Esophagus mucosa (tissue), 1 donor: ENCODE measurements at places on chromosomes 5 and 9. TPM values are rescaled to one million over a fixed set of nuclear protein-coding genes. Genes with fewer than 3 reads are reported as not detected.

The BTNL3 gene
- not detected for total RNA-seq

The ABLIM3 gene
- total RNA-seq, result 22.4 TPM

The TBC1D2 gene
- 56.0 TPM for total RNA-seq

The GRM6 gene
- total RNA-seq, result not detected

The NME5 gene
- 0.44 TPM for total RNA-seq

The SV2C gene
- total RNA-seq, result 0.12 TPM

The ORM2 gene
- 0.36 TPM for total RNA-seq

The CATSPER3 gene
- total RNA-seq, result 0.40 TPM

The LPAR1 gene
- 7.5 TPM for total RNA-seq

DNA sequence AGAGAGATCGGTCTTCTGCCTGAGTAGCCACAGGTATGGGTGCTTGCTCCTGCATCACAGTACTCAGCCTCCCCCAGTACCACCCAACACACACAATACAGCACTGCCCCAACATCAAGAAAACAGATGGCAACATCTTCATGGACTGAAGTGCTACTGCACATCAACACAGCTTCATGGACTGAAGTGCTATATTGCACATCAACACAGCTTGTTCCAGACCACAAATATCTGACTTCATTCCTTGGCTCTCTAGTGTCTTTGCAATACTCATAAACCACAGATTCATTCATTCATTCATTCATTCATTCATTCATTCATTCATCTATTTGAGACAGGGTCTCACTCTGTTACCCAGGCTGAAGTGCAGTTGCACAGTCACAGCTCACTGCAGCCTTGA, 31.1 kb upstream of the PCA3 start:
- ATAC-seq, result no peak

DNA sequence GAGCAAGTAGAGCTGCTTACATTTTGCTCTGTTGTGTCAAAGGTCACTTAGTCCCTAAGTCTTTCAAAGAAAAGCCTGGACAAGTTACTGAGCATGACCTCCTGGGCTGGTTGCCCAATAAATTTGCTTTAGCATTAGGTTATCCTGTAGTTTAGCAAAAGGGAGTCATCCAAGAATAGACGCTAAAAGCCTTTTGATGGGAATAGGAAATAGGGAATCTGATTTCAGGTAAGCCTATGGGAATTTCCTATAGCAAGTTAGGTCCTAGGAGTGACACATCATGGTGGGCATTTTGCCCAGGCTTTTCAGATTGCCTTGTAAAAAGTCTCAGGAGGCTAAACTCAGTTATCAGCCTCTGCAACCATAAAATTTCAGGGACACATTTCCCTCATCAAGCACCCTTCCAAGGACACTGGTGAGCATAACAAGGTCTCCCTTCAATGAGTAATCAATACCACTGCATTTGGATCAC, 67.6 kb upstream of the RANBP3L start:
- no peak for ATAC-seq

DNA sequence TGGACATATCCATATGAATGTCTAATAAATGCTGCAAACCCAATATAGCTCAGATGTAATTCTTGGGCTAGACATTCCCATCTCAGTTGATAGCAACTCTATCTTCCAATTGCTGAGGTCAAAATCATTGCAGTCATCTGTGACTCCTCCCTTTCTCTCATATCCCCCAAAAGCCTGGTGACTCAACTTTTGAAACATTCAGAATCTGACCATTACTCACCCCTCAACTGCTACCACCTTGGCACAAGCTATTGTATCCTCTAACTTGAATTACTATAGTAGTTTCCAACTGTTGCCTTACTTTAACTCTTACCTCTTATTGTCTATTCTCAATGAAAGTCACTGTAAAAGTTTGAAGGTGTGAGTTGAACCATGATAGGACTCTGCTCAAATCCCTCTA, 600.1 kb upstream of the RGMB start:
- ATAC-seq, result no peak

DNA sequence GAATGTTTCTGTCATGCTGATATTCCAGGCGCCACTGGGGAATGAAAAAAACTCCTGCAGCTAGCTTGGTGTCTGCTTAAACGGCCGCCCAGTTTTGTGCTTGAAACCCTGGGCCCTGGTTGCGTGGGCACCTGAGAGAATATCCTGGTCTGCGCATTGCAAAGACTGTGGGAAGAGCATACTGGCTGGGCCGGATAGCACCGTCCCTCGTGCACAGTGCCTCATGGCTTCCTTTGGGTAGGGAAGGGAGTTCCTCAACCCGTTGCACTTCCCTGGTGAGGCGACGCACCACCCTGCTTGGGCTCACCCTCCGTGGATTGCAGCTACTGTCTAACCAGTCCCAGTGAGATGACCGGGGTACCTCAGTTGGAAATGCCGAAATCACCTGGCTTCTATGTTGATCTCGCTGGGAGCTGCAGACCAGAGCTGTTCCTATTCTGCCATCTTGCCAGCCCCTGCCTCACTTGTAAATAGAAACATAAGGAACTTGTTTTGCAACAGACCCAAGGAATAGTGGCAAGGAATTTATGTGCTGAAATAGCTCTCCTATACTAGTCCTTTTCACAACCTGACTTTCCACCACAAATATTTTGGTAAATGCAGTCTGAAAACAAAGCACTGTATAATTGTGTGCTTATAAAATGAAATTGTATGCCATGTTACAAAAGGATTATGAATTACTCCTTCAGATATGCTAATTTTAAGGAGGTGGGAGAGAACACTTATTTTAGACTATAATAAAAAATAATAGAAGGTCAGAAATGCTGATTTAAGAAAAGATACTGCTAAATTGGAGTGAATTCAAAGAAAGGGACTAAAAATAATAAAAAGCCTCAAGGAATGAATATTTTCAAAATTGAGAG, 90.3 kb downstream of the ADAMTSL1 start:
- no peak for ATAC-seq

GRCh38 chr9:122551371-122551770, 1.5 kb upstream of the OR1N2 start:
- no peak for ATAC-seq

GRCh38 chr5:153542536-153542935, 52.1 kb downstream of the GRIA1 start:
- no peak for ATAC-seq

DNA sequence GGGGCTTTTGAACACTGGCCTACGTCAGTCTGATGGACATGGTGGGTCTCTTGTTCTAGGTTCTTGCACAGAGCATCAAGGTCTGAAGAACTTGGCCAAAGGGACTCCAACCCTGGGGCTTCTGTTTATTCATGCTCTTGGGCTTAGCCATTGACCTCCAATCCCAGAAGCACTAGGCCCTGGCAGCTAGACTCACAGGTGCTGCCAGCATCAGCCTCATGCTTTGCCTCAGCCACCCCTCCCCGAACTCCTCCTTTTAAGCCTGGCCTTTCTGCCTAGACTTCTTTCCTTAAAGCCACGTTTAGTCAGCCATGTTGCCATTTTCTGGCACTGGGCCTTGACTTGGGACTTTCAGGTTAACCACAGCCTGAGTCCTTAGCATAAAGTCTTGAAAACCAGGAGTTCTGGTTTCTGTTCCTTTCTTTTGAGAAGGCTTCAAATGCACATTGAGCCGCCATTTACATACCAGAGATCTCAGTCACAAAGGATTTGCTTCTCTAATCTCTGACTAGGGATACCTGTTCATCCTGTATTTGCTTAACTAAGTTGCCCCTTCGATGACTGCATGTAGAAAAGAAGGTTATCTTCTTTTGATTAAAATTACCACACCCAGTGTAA, 54.7 kb downstream of the ANGPTL2 start:
- ATAC-seq, result peak; percentile 95

DNA sequence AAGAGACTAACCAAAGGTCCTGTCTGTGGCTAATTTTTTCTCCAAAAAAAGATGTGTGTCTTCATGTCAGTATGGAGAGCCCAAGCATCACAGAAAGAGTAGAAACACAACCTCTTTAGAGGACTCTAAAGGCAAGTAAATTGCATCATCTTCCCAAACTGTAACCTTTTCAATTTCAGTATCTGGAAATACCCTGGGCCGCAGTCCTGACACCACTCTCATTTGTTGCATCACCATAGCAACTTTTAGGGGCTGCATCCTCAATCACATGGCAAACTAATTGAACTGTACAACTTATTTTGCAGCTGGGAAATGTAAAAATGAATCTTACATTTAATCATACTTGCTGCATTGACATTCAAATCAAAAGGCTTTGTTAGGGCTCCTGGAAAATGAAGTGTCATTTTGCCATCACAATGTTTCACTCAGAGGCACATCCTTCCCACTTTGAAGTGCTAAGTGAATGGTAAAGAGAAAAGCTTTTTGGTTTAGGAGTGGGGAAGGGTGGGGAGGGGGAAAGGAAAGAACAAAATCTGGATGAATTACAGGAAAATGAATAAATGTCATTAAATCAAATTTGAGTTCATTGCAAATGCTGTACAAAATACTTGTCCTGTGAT, 60.6 kb upstream of the GRIA1 start:
- ATAC-seq, result no peak

DNA sequence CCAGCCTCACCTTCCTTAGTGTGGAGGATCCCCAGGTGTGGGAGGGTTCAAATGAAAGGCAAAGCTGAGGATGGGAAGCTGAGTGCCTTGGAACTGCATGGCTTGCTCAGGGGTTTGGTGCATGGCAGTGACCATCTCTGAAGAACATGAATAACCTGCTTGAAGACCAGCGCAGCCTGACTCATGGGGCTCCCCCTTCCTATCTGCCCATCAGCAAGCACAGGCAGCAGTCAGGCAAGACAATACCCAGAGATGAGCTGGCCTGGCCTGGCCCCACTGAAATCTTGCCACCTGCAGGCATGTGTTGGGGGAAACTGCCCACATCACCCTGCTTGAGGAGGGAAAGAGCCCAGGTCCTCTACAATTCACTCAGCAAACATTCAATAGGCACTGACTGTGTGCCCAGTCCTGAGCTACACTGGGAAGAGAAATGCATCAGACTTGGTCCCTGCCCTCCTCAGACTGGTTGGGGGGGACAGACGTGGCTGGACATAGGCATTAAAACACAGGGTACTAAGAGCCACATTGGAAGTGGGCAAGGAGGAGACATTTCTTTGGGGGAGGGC, 105.0 kb upstream of the ALDH1B1 start:
- peak; percentile 72 for ATAC-seq

- no peak for ATAC-seq
Observed at GRCh38 chr5:73989956-73990355, 364.0 kb downstream of the ARHGEF28 start.

GRCh38 chr9:76989501-76989900, 30.0 kb upstream of the FOXB2 start:
- ATAC-seq, result no peak

DNA sequence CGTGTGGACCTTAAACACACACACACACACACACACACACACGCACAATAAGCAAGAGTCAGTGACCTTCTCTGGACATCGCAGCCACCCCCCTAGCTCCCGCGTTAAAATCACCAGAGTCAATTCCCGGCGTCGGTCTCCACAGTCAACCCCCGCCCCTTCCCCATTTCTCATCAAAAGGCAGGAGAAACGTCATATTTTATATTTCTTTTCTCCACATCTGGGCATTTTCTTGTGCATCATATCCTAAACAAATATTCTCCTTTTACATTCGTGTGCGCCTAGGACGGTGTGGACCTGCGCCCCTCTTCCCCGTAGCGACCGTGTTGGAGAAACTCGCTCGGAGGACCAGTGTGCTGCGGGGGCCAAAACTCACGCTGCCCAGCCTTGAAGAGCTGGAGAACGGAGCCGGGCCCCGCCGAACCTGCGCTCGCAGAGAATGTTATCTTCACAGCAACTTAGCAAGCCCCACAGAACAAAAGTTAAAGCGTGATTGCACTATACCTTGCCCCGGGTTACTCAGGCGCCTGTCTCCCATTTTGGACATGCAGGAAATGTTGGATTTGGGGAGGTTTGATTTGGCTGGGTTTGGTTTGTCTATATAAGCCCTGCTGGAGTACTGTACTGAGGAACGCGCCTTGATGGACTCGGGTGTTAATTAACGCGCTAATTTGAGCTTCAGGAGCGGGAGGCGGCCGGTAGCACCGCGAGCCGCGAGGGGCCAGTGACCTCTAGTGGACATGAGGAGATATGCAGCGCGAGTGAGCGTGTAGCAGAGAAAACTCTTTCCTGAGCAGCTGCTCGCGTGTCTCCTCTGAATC, 192.4 kb downstream of the MEF2C start:
- peak; percentile 85 for ATAC-seq

- peak; percentile 69 for ATAC-seq
Observed at GRCh38 chr5:143435210-143435657, 31.7 kb upstream of the NR3C1 start.

DNA sequence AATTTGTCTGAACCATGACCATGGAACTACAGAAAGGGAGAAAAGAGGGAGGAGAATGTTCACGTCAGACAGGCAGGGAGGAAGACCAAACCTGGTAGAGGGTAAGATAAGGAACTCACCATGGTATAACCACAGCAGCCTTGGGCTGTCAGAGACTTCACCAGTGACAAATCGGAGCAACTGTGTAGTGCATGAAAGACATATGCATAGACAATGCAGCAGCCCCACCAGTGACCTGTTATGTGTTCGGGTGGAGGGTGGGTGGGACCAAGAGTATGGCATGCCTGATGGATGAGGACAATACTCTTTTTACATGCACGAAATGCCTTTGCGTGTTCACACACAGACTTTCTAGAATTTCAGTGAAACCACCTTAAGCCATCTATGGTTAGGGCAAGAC, 221.8 kb upstream of the RASEF start:
- no peak for ATAC-seq

DNA sequence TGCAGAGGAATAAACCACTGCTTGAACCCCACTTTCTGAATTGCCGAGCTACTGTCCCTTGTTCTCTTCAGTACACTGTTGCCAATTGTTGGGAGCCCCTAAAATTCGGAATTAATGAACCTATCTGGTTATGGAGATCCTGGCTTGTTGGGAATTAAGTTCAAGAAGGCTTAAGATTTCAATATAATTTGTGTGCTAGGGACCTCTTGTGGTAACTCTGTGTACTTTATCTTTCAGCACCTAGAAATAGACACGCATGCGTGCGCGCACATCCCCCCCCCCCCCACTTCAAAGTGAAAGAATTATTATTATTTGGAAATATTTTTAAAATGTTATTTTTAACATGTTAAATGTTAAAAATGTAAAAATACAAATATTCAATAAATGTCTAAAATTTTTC, 53.3 kb upstream of the FAM169A start:
- peak; percentile 58 for ATAC-seq

DNA sequence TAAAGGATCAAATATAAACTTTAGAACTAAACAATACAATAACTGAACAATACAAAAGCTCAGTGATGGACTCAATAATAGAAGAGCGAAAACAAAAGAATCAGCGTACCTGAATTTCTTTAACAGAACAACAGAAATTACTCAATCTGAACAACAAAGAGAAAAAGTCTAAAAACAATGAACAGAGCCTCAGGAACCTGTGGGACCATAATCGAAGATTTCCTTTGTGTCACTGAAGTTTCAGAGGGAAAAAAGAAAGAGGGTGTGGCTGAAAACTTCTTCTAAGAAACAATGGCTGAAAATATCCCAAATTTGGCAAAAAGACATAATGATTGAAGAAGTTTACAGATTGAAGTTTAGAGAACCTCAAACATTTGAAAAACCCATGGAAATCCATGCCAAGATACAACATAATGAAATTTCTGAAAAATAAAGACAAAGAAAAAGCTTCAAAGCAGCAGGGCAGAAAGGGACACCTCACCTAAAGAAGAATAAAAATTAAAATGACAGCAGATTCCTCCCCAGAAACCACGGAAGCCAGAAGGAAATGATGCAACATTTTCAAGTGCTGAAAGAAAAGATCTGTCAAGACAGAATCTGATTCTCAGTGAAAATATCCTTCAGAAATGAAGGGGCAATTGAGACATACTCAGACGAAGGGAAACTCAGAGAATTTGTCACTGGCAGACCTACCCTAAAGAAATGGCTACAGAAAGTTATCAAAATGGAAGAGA, 288.8 kb downstream of the ARL15 start:
- no peak for ATAC-seq

GRCh38 chr5:73587923-73588322, 22.4 kb downstream of the UTP15 start:
- no peak for ATAC-seq
